ENCODE measurements at places on chromosomes 12 and 14.

DNA sequence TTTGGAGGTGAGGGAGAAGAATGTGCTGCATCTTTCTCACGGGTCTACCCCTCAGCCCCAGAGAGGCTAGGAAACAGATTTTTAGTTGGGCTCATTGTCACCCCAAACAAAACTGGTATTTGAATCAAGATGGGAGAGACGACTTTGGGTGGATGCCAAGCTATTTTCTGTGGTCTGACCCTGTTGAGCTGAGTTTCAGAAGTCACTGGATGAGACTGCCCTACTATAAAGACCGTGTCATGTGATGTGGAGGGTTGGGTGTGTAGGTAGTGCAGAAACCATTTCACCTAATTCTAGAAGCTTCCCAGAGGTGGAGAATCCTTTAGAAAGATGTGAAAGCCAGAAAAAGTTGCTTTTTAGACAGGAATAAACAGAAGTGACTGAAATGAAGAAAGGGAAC, 60.2 kb downstream of the IFT43 start:
- DNase-seq, result no peak

DNA sequence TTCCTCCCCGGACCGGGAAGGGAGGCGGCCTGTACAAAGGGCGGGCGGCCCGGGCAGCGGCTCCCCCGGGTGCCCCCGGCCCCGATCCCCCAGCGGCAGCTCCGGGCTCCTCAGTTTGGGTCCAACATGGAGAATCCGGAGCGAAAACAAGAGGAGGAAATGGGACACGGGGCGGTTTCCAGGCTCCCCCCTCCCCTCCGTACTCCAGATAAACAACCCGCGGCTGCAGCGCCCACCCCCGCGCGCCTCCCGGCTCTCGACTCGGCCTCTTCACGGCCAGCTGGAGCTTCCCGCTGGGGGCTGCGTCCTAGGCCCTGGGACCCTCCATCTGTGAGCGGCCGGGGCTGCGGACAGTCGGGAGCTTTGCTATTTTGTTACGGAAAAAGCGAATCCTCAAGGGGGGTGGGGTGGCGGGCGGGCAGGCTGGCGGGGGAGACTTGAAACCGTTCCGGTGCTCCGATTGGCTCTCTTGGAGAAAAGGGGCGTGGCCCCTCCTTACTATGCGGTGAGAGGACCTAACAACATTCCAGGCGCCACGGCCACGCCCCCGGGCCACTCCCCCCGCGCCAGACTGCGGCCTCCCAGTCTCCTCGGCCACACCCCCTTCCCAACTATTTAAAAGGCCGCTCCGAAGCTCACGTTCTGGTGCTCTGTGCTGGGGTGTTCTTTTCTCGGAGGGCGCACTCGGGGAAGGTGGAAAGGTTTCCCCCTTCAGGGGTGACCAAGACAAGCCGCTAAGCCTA, at the start of gene CTDSP2:
Gene CTDSP2 (minus strand): TSS at position 153 of the 743 bp plus-strand sequence. CDS start 294 bp downstream, outside the sequence.
- DNase-seq, result peak; percentile 97

GRCh38 chr12:15956413-15957185, 45.5 kb downstream of the DERA start:
- no peak for DNase-seq

GRCh38 chr12:88179436-88180014, 37.4 kb downstream of the TMTC3 start:
- no peak for DNase-seq

- DNase-seq, result no peak
Observed at GRCh38 chr14:22579236-22579635, 9.8 kb downstream of the DAD1 start.

DNA sequence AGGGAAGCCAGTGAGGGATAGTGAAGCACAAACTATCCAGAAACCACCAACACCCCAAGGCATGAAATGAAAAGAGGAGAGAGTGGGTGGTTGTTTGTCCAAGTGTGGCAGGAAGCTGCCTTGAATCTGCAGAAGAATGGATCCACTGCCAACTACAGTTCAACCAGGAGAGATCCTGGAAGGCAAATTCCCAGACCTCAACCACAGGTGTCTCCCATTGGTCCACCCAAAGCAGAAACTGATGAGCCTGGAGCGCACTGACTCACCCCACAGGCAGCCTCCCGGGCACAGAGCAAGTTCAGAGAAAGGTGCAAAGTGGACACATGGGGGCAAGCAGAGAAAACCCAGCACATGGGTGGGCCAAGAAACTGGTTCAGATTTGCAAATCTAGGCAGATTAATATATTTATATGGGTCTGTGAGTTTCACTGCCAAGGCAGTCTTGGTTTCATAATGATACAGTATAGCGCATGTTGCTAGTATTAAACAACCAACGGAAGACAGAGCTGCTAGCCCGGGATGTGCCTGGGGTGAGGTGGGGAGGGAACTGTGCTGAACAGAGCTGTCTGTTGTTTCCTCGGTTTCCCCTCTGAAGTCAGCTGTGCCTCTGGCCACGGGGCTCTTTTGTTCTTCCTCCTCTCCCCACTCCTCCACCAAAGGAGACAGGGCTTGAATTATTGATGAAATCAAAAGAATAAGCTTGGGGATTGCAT, 416.2 kb upstream of the CCDC196 start:
- DNase-seq, result no peak

DNA sequence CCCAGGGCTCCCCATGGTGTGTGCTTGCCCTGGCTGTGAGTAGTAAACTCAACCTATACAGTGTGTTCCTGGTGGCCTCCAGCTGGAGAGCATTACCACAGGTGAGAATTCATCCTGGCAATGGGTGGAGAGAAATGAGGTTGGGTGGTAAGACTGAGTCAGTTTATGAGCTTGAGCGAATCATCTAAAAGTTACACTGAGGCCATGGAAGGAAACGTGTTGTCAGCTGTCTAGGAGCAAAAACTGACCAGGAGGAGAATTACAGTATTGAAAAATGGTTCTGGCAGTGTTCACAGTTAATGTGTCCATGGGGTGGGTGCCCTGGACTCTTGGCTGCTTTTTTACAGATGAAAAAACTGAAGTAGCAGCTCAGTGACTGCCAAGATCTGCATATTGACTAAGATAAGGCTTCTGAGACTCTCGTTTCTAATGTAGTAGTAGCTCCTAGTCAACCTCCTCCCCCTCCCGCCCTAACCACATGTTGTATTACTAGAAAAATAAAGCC, 202.0 kb upstream of the AMIGO2 start:
- no peak for DNase-seq

GRCh38 chr14:51317373-51317772, 77.3 kb downstream of the TMX1 start:
- DNase-seq, result no peak

DNA sequence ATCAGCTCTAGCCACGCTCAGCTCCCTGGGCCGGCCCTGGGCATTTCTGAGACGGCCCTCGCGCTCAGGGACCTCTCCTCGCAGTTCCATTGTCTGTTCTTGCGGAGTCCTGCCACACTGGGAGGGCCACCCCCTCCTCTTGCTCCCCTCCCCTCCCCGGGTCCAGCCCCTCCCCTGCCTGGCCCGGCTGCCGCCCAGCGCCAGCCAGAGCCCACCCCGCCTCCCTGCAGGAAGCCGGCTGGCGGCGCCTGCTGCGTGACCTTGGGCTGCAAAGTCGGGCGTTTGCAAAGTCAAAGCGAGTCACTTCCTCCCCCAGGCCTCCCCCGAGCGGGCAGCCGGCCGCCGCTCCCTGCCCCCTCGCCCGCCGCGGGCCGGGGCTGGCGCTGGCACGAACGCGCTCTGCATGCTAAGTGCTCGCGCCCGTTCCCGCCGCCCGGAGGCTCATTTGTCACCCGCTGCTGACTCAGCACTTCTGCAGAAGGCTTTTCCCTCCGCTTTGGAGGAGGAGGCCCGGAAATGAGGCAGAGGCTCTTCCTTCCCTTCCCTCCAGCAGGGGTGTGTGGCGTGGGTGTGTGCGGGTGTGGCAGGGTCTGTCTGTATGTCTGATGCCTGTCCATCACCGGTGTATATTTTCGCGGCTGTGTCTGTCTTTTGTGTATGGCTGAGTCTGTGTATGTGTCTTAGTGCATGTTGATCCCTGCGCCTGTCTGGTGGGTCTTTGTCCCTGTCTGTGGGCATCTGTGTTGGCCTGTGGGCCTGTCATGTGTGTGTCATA, 72.0 kb downstream of the IRF2BPL start:
- DNase-seq, result peak; percentile 95

DNA sequence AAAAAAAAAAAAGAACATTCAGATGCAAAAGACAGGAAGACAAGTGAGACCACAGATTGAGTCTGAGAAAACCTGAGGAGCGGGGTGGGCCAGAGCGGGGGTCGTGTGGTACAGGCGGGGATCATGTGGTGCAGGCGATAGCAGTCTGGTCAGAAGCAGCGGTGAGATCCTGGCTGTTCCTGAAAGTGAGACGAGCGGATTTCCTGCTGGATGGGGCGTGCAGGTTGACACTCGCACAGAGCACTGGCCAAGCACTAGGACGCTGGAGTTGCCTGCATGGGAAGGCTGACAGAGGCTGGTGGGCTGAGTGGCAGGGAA, 35.7 kb downstream of the CDC42BPB start:
- no peak for DNase-seq

DNA sequence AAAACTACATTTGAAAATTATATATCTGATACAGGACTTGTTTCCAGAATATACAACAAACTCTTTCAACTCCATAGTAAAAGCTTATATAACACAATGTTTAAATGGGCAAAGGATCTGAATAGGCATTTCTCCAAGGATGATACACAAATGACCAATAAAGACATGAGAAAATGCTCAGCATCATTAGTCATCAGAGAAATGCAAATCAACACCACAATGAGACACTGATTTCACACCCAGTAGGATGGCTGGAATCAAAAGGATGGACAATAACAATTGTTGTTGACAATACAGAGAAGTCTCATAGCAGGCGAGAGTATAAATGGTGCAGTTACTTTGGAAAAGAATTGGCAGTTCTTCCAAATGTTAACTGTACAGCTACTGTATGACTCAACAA, 394.9 kb downstream of the BCL11B start:
- DNase-seq, result no peak

DNA sequence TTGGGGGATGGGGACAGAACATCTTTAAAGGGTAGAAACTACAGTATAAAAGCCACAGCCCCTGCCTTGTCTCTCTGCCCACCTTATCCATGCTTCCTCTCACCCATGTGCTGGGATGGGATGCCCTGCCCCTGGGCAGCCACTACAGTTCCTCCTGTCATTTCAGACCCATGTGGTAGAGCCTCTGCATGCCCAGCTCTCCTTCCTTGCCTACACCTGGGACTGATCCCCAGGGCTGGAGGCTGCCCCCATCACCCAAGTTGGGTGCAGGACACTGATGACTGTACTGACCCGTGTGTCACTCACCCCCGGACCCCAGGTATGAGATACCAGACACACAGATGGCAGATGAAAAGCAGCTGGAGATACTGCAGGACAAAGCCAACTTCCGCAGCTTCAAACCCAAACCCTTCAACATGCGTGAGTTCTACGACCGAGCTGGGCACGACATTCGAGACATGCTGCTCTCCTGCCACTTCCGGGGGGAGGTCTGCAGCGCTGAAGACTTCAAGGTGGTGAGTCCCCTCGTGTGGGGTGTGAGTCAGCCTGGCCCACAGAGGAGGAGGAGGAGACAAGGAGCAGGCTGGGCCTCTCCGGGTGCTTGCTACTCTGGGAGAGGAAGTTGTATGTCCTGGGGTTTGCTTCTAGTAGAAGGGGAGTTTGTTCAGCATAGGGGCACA, 2.2 kb downstream of the ASIC1 start:
- DNase-seq, result no peak

DNA sequence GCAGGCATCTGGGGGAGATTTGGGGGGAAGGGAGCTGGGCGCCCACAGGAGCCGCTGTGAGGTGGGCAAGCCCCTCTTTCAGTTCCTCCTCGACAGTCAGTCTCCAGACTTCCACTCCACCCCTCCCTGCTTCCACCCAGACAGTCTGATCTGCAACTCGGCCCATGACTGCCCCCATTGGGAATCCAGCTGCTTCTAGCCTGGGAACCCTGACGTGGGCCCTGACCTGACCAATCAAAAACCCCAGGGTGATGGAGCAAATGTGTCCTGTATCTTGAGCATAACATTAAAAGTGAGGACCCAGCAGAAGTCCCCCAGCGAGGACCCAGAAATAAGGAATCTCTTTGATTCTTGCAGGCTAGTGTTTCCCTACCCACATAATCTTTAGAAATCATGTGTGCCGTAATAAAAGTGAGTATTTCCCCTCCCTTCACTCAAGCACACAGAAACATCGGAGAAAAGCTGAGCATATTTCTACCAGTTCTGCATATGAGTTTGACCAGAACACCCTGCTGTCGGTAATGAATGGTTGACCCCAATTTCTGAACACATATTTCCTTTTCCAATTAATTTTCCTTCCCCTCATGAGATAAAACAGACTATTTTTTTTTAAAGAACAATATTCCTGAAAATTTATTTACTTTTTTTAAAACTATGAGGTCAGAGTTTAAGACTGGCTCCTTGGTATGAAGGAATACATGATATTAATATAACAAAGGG, 6.4 kb downstream of the SSH1 start:
- no peak for DNase-seq

- no peak for DNase-seq
Observed at GRCh38 chr12:67632005-67632404, 16.5 kb upstream of the DYRK2 start.

DNA sequence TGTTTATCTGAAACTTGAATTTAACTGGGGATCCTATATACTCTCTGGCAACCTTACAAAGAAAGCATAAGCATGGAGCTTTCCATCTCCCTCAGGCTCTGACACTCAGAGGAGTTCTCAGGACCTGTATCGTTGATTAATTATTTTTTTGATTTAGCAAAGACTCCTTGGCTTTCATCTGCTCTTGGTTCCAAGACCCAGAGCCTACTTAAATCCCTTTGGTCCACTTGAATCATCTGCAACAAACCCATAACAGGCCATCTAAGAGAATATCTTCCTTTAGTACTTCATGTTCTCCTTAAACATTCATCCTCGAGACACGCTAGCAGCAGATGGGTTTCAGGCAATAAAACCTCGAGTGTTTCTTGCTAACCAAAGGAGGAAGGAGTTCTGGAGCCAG, 85.4 kb downstream of the ZFP36L1 start:
- DNase-seq, result no peak

DNA sequence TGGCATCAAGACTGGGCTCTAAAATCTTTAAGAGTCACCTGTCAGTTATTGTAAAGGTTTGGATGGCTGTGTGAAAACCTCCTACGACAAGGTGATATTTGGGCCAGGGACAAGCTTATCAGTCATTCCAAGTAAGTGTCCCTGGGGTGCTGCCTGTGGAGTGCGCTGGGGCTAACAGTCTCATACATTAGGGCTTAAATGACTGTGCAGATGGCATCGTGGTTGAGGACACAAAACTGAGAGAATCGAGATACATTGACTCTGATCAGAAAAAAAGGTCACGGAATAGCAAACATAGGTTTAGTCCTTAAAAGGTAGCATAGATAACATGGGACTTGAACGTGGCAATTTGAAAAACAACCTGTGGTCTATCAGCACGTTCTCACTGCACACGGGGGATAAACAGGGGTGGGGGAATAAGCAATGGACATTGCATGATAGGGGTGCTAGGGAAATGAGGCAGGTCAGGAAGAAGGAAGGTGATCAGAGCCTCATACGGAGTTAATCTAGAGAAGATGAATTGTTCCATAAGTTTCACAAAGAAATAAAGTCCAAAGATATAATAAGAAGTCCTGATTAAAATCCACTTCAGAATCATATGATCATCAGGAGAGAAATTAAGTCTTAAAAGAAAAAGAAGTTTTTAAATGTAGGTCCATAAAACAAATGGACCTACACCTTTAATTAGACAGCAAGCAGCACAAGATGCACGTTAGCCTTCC, 100.3 kb downstream of the DAD1 start:
- DNase-seq, result no peak

GRCh38 chr14:98932431-98933325, 339.3 kb downstream of the BCL11B start:
- DNase-seq, result no peak

GRCh38 chr12:19779395-19780056, 340.2 kb downstream of the AEBP2 start:
- no peak for DNase-seq
